Liver (tissue), 10 donors: ENCODE measurements at places on chromosomes 7 and 10.

- DNase-seq = no peak
Observed at GRCh38 chr7:129703751-129704150, 92.2 kb downstream of the NRF1 start.

- DNase-seq = no peak
Observed at GRCh38 chr10:69096045-69096444, 8.1 kb downstream of the SRGN start.

GRCh38 chr10:11725912-11726311 lies 16.3 kb upstream of the ECHDC3 start:
- no peak for DNase-seq

GRCh38 chr10:4191354-4191753 lies 406.3 kb upstream of the KLF6 start:
- DNase-seq = no peak

DNA sequence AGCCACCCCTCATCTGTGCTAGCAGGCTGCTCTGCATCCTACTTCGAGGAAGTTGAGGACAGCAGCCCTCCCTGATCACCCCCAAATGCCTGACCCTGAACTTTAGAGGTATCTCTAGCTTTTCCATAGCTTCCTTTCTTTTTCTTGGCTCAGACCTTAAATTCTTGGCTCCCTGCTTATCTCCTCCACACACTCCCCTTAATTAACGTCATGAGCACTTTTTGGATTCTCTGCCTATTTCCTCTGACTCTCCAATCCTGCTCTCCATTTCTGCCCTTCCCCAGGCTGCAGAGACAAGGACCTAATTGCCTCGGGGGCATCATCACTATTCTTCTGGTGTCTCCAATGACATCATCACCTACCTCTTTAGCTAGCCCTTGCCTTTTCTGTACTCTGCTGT lies 40.8 kb upstream of the SEC61G start:
- DNase-seq = no peak

GRCh38 chr7:68180761-68181160 lies 1184.1 kb downstream of the TYW1 start:
- no peak for DNase-seq

GRCh38 chr7:47953822-47954221 lies 5.6 kb upstream of the PKD1L1 start:
- DNase-seq = no peak

- DNase-seq = peak; percentile 72
Observed at GRCh38 chr10:98446151-98446660, 529 bp downstream of the HPS1 start.

DNA sequence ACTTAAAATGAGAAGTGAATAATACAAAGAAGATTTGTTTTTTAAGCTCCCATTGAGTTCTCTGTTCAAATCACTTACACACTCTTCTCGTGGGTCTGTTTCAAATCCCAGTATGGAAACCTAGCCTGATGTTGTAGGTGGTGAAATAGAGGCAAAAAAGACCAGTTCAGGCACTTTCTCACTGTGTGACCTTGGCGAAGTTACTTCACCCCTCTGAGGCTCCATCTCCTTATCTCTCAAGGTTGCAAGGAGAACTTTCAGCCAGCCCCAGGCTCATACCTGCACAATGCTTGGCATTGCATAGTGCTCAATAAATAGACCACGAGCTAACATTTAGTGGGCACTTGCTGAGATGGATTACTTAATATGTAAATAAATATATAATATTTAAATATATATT lies 90.1 kb downstream of the PRLHR start:
- no peak for DNase-seq

GRCh38 chr10:110392868-110393740 lies 88.4 kb upstream of the SMNDC1 start:
- DNase-seq = no peak

GRCh38 chr7:158355456-158356065 lies 232.1 kb downstream of the PTPRN2 start:
- DNase-seq = no peak

DNA sequence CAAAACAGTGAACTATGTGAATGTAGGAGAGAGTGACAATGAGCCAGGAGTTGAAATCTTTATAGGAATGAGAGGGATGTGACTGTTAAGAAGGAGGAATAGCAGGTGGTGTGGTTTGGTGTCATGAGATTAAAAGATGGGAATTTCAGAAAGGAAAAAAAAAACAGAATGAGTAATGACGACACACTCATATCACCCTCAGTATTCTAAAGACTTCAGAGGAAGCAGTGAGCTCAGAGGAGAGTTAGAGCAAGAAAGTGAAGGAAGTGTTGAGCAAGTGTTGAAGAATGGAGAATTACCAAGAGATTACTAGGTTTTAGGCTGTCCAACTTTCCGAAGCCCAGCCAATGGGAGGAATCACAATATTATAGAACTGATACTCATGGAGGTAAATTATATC lies 220.5 kb upstream of the HGF start:
- no peak for DNase-seq

GRCh38 chr10:21919906-21920305 lies 83.6 kb downstream of the DNAJC1 start:
- DNase-seq = no peak

DNA sequence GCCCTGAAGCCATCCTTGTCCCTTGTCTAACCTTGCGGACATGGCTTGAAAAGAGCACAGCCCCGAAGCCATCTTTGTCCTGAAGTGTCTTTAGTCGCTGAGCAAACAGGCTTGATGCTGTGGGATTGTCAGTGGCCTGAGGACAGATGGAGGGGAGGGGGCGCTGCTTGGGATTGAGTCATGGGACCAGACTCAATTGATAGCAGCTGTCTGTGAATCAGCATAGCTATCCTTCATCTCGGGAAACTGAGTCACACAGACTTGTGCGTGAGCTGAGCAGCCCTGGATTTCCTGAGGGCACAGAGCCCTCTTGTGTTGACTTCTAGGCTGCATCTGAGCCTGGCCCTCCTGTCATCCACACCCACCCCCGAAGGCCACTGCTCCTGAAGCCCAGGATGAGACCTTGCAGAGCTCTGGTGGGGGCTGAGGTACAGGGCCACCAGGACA lies 14.4 kb downstream of the MYO1G start:
- no peak for DNase-seq

GRCh38 chr10:20634839-20635238 lies 262.3 kb downstream of the NEBL start:
- DNase-seq = no peak

DNA sequence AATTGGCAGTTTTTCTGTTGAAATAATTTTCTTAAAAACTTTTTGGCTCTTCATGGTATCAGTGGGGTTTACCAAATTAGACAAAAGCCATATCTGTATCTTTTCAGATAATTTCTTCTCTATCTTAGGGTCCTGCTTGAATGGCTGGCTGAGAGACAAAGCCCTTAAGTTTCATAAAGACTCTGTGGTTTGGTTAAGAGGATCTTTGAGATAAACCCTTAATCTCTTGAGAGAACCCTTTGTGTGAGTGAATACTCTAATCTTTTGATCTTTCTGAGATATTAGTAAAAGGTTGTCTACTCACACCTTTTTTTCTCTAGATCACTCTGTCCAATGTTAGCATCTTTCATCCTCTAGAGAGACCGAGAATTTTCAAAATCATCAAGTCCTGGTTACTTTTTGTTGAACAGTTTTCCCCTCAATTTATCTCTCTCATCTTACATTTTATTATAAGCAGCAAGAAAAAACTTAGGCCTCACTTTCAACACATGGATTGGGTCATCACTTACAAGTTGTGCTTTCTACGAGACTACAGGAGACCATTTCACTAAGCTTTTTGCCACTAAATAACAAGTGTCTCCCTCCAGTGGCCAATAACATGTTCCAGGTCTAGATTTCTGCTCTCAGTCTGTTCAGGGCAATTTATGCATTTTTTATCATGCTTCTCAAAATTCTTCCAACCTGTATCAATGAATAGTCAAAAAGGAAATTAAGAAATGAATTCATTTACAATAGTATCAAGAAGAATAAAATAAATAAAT lies 28.4 kb downstream of the DNAJC9 start:
- DNase-seq = no peak

- no peak for DNase-seq
Observed at GRCh38 chr7:1564603-1565022, 5.2 kb downstream of the PSMG3 start.

- no peak for DNase-seq
Observed at GRCh38 chr10:101566333-101567164, 21.5 kb downstream of the POLL start.

- DNase-seq = no peak
Observed at GRCh38 chr7:124106575-124106974, 73.7 kb upstream of the TMEM229A start.

DNA sequence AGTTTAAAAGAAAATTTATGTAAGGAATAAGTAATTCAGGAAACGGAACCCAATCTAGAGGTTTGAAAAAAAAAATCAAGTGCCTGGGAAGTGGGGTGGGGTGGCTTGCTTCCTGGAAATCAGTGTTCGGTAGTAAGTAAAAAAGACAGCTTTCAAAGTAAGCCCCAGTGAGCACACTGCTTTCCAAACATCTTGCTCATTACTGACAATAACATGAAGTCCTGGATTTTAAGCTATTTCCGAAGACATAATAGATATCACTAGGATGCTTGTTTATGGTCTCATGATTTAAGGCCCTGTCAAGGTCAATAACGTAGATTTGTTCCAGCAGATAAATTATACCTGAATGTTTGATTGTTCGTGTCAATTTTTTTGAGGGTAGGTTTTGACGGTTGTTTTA lies 1.3 kb downstream of the STAMBPL1 start:
- no peak for DNase-seq

GRCh38 chr10:57624066-57624465 lies 643.6 kb downstream of the IPMK start:
- DNase-seq = no peak

- DNase-seq = no peak
Observed at GRCh38 chr10:106771154-106771553, 393.4 kb downstream of the SORCS1 start.

DNA sequence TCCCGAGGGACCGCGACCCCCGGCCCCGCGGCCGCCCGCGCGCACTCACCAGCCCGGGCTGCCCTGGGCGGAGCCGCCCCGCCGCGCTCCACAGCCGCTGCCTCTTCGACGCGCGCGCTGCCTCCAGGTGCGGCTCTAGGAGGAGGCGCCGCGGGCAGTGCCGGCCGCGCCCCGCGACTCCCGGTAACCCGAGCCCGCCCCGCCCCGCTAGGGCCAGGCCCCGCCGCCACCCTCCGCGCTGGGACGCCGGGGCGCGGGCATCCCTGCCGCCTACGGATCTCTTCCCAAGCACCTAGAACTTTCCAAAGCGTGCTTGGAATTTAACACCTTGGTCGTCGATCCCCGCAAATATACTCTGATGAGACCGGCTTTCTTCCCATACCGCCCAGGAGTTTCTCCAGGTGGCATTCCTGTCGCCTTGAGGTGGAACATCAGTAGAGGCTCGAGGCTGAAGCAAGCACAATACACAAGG lies at the start of gene SLC26A5:
SLC26A5 (minus strand) TSS at position 159 of the 472 bp plus-strand sequence. CDS start 24,693 bp downstream, outside the sequence.
- no peak for DNase-seq

DNA sequence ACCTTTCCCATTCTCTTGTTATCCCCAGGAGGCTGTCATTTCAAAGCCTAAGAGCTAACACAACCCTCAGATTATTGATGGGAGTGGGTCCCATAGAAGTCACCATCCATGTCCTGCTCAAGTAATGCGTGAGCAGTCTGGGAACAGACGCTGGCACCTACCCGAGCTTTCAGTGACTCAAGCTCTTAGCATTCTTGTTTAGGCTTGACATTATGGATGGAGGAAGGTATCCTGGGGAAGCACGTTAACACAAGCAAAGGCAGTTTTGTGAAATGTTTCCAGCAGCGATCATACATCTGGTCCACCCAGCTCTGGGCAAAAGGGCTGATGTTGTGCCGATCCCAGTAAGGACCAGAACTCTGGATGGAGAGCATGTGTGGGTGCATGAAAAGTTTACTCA lies 30.0 kb upstream of the AUTS2 start:
- no peak for DNase-seq

GRCh38 chr7:46391231-46392201 lies 470.4 kb upstream of the IGFBP3 start:
- DNase-seq = no peak

DNA sequence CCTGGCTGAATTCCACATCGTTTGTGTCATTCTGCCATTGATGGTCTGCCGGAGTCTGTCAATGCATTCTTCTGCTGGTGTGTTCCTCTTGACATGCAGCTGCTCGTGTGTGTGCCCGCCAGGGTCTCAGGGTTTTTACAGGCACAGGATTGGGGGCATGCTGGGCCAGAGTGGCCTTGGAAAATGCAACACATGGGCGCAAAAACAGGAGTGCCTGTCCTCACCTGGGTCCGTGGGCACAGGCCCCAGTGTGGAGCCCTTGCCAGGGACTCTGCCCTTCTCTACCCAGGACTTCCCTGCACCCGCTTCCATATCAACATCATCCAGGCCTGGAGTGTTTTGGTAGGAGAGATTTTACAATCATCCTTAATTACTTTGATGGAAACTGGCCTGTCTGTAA lies 340.7 kb downstream of the KIF20B start:
- DNase-seq = no peak

DNA sequence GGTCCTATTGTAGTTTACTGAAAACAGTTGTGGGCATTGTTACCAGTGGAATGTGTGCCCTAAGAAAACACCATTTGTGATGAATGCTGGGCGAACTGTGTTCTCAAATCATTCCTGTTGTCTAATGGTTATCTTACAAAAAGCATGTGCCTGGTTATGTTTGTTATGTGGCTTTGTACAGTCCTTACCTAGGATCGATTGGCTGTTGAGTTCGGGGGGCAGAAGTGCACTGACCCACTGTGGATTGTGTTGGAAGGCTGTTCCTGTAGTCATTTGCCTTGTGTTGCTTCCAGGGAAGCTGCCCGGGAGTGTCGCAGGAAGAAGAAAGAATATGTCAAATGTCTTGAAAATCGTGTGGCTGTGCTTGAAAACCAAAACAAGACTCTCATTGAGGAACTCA lies 84.3 kb downstream of the CREM start:
- no peak for DNase-seq

- no peak for DNase-seq
Observed at GRCh38 chr10:91589015-91589657, 43.7 kb downstream of the PPP1R3C start.

DNA sequence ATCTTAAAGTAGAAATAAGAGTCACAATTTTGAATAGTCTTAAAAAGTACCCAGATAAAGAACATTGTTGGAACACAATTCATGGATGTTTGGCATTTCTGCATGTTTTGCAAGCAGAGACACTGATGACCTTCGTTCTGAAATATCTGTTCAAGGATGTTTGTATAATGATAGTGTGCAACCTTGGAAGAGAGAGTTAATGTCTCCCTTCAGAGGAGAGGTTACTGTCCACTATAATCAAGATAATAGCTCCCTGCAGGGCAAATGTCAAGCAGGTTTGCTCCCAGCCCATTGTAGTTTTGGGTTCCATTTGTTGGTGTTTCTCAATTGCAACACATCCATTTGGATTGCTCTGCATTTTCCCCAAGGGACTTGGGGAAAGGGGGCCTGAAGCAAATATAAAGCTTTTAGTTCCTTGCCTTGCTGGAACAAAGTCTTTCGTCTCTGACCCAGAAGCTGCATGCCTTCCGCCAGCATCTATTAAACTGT lies 45.2 kb downstream of the COL1A2 start:
- no peak for DNase-seq
